ENCODE measurements at places on chromosomes 13 and 19. TPM values are rescaled to one million over a fixed set of nuclear protein-coding genes. Genes with fewer than 3 reads are reported as not detected.

DNA sequence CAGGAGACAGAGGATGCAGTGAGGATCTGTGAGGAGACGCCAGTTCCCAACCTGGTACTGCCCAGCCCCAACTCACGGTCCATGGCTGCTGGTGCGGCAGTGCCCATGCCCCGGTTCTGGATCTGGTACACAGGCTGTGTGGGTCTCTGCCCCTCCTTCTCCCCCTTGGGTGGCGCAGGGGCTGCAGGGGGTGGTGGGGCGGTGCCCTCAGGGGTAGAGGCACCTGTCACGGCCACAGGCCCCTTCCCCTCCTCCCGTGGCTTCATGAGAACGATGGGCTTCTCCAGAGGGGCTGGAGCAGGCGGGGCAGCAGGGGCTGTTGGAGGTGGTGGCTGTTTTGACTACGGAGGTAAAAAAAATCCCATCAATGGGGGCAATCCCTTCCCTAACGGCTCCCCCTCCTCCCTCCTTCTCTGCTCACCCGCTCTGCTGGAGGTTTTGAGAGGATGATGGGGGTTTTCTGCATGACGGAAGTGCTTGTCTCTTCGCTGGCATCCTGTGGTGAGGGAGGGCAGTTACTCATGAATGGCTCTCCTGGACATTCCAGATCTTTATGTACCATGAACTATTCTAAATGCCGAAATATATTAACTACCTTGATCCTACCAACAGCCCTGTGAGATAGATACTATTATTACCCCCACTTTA lies 7.1 kb downstream of the SMG9 start:
- H3K4me1 ChIP-seq: no peaks in the 10 kb centered on the region
- H3K27me3 ChIP-seq: no peaks in the 10 kb centered on the region
- no peak for DNase-seq
- H3K4me3 ChIP-seq: no peak overlapping the region
- no peak overlapping the region for H3K27ac ChIP-seq

DNA sequence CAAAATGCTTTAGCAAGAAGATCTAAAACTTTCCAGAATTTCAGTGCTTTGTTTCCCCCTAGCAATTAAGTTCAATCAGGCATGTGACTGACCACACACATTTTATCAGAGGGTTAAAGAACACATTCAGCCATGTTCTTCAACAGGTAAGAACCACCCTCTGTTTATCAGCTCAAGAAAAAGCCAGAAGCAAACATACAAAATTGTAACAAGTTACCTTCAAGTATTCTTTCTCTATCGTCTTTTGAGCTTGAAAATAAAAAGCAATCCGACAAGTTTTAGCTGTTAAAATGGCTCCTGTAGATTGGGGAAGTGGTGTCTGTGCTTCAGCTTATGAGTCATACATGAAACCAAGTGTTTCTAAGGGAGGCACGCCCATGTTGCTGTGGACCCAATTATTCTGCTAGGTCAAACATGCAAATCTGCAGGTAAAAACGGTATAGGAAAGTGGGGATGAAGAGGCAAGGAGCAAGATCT lies at the start of gene ELF1:
Gene ELF1, minus strand, starts transcription at position 306 of the 477 bp plus-strand sequence. CDS start 37,262 bp downstream, outside the sequence.
- H3K27ac ChIP-seq: peak within 1 kb of the TSS; percentile 96
- H3K36me3 ChIP-seq: peaks cover 5% of the 10 kb centered on the region
- no peaks in the 10 kb centered on the region for H3K27me3 ChIP-seq
- H3K4me3 ChIP-seq: peak within 1 kb of the TSS; percentile 70

The LAIR1 gene
- 0.92 TPM for total RNA-seq

The RPL28 gene
- 1,773 TPM for total RNA-seq

Measured in mesothelial cell of epicardium (in vitro differentiated cells).